Thoracic aorta (tissue), 2 donors: ENCODE measurements at places on chromosomes 16 and 17.

- H3K36me3 ChIP-seq = no peaks in the 10 kb centered on the region
- no peak overlapping the region for H3K4me3 ChIP-seq
- peaks cover 3% of the 10 kb centered on the region for H3K4me1 ChIP-seq
- DNase-seq = no peak
- no peak overlapping the region for H3K27ac ChIP-seq
These were observed 73.4 kb downstream of the RAP1GAP2 start for GRCh38 chr17:2869604-2870003.

DNA sequence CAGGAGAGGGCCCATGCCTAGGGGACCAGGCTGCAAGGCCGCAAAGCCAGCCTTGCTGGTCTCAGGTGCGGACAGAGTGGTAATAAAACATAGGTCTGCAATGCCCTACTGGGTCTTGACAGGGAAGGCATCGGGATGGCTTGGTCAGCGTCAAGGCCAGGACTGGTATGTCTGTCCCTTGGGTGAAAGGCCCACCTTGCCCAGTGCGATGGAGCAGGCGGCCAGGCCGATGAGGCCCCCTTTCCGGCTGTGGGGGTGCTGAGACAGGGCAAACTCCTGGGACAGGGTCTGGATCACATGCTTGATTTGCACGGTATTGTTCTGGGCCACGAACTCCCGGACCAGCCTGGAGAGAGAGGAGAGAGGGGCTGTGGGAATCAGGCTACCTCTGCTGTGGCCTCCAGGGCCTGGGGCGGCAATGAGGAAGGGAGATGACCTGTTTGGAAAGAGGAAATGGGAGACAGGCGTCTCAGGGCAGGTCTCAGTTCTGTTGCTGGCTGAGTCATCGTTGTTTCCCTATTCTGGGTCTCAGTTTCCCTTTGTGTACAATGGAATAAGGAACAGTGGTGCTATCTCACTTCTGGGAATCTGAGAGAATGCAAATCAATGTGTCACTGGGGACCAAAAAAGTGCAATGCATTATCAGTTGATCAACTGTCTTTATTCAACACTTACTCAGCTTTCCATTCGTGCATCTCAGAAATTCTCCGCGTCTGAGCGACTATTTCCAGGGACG, 14.8 kb downstream of the VAC14 start:
- no peak overlapping the region for H3K4me3 ChIP-seq
- no peak for DNase-seq
- no peak overlapping the region for H3K27ac ChIP-seq

- no peaks in the 10 kb centered on the region for H3K4me1 ChIP-seq
- H3K27ac ChIP-seq = no peak overlapping the region
- H3K27me3 ChIP-seq = no peaks in the 10 kb centered on the region
These were observed 13.2 kb upstream of the VPS35L start for GRCh38 chr16:19542138-19542821.

- no peaks in the 10 kb centered on the region for H3K36me3 ChIP-seq
- DNase-seq = no peak
- peak overlapping the region; percentile 94 for H3K27ac ChIP-seq
- peak overlapping the region; percentile 92 for H3K4me3 ChIP-seq
- peaks cover 40% of the 10 kb centered on the region for H3K4me1 ChIP-seq
- H3K27me3 ChIP-seq = no peaks in the 10 kb centered on the region
These were observed 1.9 kb downstream of the GLIS2 start for GRCh38 chr16:4317532-4318450.

DNA sequence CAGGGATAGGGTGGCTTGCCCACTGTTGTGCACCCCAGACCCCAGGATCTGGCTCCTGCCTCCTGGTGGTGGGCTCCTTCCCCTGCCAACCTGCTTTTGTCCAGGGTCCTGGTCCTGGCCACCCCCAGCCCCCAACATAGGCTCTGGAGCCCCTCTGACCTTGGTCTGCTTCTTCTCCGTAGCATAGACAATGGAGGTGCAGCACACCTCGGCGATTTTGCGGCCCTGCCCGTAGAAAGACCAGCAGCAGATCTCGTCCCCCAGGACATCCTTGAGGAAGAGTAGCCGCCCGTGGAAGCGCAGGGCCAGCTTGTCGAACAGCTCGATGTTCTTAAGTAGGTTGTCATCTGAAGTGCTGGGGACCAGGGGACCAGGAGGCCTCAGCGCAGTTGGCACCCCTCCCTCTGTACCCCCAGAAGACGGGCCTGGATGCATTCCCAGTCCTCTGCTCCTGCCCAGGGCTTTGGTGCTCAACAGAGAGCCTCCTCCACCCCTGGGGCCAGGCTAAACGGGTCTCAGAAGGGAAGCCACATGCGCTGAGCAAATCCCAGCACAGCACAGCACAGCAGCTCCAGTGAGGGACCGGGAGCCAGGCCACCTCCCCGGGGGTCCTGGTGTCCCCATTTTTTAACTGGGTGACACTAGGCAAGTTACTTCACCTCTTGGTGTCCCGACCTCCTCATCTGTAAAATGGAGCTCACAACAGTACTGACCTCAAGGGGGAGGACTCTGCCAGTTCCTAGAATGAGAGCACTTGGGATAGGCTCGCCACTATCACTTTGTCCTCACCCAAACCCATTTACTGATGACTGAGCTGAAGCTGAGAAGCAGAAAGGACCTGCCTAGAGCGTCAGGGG, 10.8 kb downstream of the ASPHD1 start:
- no peaks in the 10 kb centered on the region for H3K4me1 ChIP-seq
- no peak for DNase-seq
- H3K27me3 ChIP-seq = no peaks in the 10 kb centered on the region
- peaks cover 8% of the 10 kb centered on the region for H3K36me3 ChIP-seq
- no peak overlapping the region for H3K4me3 ChIP-seq
- H3K27ac ChIP-seq = no peak overlapping the region

DNA sequence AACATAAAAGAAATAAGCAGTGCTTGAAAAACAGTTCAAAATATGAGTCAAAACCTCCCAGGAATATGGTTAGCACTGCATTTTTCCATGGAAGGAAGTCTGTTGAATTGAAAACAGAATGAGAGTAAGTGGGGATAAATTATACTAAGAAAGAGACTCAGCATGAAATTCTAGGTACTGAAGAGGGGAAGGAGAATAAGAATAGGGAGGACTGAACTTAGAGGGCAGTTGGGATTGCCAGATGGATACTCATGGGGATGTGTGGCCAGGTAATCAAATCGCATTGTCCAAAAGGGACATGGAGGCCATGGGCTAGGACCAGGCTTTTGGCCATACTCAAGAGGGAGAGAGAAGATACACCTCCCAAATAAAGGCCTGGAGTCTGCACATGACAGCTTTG, 247.9 kb downstream of the CDH13 start:
- H3K4me3 ChIP-seq = no peak overlapping the region
- H3K36me3 ChIP-seq = no peaks in the 10 kb centered on the region
- no peak overlapping the region for H3K27ac ChIP-seq
- no peak for DNase-seq
- H3K27me3 ChIP-seq = no peaks in the 10 kb centered on the region

DNA sequence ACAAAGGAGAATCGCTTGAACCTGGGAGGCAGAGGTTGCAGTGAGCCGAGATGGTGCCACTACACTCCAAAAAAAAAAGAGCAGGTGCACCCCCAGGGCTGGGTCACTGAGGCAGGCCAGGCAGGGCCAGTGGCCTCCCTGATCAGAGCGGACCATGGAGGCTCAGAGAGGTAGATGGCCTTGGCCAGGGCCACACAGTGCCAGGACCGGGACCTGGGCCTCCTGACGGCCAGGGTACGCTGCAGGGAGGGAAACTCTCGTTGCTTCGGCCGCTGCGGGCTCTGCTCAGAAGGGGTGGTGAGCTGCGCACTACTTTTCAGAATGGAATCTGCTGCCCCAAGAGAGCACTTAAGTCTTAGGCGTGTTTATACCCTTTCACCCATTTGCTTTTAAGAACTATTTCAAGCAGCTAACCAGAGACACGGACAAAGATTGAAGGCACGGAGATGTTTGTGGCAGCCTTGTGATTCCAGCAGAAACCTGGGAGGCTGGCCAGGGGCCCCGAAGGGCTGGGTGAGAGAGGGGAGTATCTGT, 17.1 kb downstream of the MYO1C start:
- H3K36me3 ChIP-seq = peaks cover 83% of the 10 kb centered on the region
- H3K27me3 ChIP-seq = no peaks in the 10 kb centered on the region
- DNase-seq = no peak
